ENCODE measurements at places on chromosomes 1 and 21.

DNA sequence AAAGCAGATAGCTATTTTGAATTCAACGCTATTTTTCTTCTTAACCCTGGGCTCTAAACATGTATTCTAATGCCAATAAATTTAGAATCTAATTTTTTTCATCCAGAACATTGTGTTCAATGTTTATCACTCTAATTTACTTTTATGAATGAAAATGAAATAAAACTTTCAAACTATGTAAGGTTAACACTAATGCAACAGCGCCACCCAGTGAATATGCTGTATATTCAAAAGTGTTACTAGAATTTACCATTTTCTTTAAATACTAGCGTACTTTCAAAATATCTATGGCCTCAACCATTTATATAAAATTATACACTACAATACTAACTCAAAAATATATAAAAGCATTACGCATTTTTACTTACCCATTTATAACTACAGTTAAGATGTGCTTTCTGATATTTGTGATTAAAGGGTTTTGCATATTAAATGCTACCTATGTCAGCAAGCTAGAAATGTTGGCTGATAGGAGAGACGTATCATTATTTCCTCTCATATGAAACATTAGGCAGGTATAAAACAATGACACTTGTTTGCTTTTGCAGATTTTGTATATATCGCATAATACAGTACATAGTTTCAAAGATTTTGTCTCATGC, 5.9 kb upstream of the NUF2 start:
- peak; percentile 14 for DNase-seq

- DNase-seq = no peak
Measured at GRCh38 chr21:24372506-24372905, 1234.8 kb downstream of the MRPL39 start.

DNA sequence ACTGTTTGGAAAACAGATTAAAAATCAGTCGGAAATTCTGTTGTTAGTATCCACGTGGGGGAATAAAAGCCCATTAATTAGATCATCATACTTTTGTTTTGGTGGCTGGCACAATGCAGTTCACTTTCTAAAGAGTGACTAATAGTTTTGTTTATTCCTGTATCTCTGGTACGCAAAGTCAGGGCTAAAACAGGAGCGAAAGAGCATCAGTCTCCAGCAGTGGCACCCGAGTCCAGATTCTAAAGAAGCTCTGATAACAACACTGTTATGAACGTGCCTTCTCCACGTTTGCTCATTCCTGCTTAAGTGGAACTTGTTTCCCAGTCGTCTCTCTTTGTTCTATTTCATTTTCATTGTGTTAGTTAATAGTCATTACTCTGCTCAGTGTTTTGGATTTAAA, 69.6 kb downstream of the HSPA13 start:
- no peak for DNase-seq

DNA sequence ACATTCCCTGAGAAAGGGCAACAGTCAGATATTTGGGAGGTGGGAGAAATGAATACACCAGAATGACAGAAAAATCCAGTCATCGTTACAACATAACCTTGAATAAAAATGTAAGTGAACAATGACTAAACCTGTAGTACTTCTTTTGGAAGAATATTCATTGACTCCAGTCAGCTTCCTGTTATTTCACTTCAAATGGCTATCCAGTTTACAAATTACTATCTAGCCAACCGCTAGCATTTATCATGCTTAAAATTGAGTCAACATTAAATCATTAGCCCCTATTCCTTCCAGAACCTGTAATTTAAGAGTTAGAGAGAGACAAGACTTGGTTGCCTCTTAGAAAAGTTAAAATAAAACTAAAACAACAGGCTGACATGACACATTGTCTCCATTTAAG, 33.6 kb downstream of the WLS start:
- DNase-seq = no peak

GRCh38 chr1:167492481-167492910, 25.8 kb downstream of the CD247 start:
- DNase-seq = no peak
